NCI-H1417 (cell line): ENCODE measurements at places on chromosomes 6 and 20.

DNA sequence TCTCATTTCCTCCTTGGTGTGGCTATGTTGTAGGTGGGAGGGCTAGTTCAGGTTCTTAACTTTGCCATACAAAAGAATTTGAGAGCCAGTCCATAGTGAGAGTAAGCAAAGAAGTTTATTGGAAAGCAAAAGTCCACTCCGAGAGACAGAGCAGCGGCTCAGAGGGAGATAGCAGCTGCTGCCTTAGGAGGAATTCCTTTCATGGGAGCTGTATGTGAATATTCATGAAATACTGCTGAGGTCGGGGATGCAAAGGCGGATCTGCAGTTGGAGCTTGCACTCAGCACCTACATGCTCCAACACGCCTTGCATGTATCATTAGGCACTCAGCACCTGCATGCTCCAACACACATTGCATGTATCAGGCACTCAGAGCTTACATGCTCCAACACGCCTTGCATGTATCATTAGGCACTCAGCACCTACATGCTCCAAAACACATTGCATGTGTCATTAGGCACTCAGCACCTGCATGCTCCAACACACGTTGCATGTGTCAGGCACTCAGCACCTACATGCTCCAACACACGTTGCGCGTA, 54.9 kb downstream of the CDH4 start:
- DNase-seq: no peak

GRCh38 chr6:81451787-81452186, 300.7 kb downstream of the TENT5A start:
- DNase-seq: peak; percentile 6

- no peak for DNase-seq
Measured at GRCh38 chr6:1777921-1778685, 168.4 kb downstream of the FOXC1 start.

DNA sequence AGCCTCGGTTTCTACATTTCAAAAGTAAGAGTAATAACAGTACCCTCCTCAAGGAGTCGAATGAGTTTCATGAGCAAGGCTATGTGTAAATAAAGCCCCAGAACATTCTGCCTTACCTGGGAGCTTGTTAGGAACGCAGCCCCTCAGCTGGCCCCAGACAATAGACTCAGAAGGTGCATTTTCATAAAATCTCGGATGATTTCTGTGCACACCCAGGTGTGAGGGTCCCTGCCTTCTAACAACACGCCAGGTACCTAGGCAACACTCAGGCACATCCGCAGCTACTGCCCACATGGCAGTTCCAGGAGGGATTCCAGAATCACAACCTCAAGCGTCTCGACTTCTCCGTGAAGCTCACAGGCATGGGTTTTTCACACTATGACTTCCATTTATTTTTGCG, 226.5 kb upstream of the CDH4 start:
- no peak for DNase-seq

GRCh38 chr20:36835453-36836198, 40.3 kb upstream of the TLDC2 start:
- DNase-seq: peak; percentile 81

DNA sequence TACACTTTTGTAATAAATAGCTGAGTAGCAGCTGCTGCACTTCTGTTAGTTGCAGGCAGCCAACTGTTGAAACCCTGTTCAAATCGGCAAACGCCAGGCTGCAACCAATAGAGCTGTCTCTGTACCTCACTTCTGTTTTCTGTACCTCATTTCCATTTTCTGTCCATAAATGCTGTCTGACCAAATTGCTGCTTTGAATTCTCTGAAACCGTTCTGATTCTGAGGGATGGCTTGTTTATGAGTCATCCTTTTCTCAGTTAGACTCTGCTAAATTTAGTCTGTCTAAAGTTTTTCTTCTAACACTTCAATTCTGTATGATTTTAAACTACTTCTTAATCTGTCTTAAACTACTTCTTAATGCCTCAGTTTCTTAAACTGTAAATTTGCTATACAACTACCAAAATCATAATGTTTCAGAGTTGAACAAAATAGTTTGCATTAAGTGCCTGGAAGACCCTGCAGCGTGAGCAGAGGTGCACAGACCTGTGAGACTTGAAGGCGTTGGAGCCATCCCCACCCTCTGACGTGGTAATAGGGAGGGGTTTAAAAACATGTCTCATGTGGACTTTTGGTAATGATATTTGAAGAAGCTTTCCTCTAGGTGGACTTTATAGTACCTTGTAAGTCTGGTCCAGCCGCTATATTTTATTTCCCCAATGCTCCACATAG, 9.6 kb downstream of the BTNL2 start:
- no peak for DNase-seq

DNA sequence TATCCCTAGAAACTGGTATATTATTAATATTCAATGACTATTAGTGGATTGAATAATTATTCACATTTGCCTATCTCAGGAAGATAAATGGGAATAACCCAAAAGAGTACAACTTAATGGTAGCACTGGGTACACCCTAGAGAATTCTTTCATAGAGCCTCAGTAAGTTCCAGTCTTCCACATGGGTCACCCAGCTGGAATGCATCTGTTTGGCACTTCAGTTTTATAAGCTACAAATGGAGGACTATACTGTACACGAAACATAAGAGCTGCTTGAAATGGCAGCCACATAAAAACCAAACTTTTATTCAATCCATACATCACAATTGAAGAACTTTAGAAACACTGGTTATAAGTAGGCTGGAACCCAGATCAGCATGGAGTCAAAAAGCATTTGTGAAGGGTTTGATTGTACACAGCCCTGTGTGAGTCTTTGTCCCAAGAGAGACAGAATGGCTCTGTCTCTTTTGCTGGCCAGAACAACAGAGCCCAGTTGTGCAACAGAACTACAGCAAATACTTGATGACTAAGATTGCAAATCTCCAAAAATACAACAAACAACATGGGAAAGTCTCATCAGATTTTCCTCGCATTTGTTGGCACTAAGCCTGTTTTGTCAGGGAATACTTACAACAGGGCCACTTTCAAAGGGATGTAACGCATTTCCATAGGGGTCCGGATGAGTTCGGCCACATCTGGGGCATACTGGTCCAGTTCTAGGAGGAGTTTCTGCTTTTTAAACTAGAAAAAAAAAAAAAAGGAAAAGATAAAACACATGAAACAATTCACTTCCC, 39.5 kb downstream of the PIGU start:
- no peak for DNase-seq

- peak; percentile 71 for DNase-seq
Measured at GRCh38 chr6:27825025-27825793, 87.0 kb downstream of the OR2B2 start.

DNA sequence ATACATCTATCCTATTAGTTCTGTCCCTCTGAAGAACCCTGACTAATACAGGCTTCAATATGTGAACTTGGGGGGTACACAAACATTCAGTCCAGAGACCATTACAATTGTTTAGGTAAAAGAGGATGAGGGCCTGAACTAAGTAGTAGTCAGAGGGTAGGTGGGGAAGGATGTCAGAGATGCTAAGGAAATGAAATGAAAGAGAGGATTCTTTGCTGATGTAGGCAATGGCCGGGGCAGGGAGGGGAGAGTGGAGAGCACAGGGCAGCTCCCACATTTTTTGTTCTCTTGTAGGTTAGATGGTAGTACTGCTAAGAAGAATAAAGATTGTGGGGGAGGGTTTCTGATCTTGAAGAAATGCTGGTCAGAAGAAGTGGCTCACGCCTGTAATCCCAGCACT, 60.8 kb downstream of the SOX4 start:
- DNase-seq: no peak

- DNase-seq: no peak
Measured at GRCh38 chr6:94570581-94570980, 1006.8 kb upstream of the MANEA start.

DNA sequence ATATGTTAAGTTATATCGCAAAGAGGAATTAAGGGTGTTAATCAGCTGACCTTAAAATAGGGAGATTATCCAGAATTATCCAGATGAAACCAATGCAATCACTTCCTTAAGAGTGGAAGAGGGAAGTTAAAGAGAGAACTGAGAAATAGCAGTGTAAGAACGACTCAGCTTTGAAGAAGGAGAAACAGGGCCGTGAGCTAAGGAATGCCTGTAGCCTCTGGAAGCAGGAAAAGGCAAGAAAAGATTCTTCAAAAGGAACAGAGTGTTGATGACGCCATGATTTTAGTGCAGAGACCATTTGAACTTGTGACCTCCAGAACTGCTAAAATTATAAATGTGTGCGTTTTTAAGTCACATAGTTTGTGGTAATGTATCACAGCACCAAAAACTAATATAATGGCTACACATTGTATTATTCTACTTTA, 32.7 kb downstream of the ILRUN start:
- no peak for DNase-seq

GRCh38 chr20:54292185-54292584, 84.3 kb downstream of the PFDN4 start:
- DNase-seq: no peak

DNA sequence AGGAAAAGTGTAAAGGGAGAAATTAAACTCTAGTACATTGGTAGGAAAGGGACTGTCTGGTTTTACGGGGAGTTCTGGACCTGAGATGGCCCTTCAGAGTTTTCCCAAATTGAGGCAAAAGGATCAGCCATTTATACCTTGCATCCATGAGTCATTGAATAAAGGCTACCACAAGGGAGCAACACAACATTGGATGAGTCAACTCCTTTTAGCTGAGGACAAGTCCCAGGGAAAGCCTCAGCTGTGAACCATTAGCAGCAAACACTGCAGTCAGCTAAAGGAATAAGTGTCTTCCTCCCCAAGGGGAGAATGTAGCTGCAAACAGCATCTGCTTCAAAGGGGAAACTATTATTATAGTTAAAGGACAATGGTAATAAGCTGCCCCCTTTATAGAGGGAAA, 468.7 kb upstream of the ID4 start:
- no peak for DNase-seq

DNA sequence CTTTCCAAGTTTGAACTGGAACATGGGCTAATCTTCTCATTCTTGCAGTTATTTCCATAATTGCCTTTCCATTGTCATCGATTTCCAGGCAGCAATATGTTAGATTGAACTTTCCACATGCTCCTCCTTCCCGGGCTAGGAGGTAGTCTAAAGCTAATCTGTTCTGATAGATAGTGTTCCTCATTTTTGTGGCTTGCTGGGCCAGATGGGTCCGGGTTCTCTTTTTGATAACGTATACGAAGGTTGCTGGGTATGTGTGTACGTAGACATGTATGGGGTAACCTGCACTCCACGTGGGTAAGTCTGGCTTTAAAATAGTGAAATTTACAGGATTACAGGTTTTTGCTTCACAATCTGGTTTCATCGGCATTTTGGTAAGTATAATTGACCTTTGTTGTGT, 14.0 kb upstream of the GMPR start:
- DNase-seq: no peak

DNA sequence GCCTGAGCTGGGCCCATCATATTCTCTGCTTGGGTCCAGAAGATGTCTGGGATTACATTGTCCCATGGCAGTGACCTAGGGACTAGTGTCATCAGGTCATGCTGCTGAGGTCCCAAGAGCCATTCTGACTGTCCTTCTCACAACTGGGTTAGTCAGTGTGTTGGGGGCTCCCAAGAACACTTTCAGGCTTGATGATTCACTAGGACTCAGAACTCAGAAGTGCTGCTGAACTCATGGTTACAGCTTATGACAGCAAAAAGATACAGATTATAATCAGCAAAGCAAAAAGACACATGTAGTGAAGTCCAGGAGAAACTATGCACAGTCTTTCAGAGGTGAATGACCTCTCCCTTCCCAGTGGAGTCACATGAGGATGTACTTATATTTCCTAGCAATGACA, 107.8 kb downstream of the SYNE1 start:
- DNase-seq: no peak

DNA sequence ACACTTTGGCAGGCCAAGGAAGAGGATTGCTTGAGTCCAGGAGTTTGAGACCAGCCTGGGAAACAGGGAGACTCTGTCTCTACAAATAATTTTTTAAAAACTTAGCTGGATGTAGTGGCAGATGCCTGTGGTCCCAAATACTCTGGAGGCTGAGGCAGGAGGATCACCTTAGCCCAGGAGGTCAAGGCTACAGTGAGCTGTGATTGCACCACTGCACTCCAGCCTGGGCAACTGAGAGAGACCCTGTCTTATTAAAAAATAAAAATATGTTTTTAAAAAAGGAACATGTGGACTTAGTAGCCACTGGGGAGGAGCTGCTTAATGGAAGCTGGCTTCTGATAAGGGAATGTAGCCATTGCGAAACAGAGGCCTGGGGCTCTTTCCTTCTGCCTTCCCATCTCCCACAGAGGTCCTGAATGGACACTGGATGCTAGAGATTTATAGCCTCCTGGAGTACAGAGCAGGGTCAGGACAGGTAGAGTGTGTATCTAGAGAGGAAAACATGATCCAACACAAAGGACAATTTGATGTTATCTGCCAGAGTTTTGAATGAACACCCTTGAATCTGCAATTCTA, 21.7 kb upstream of the GMNN start:
- DNase-seq: no peak
